ENCODE measurements at places on chromosomes 13 and 19.

DNA sequence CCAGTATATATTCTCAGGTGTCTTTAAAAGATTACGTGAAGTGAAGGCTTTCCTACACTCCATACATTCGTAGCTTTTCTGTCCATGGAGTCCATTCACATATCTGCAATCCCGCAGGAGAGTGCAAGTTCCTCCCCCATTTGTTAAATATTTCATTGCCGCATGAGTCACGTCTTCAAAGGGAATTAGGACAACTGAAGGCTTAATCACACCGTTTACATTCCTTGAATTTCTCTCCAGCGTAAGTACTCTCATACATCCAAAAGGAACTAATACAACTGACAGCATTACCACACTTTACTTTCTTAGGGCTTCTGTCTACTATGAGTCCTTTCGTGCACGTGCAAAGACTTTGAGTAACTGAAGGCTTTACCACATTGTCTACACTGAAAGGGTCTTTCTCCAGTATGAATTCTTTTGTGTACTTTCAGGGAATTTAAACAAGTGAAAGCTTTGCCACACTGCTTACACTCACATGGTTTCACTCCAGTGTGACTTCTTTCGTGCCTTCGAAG lies 29.0 kb upstream of the ZNF564 start:
- no peak for DNase-seq

DNA sequence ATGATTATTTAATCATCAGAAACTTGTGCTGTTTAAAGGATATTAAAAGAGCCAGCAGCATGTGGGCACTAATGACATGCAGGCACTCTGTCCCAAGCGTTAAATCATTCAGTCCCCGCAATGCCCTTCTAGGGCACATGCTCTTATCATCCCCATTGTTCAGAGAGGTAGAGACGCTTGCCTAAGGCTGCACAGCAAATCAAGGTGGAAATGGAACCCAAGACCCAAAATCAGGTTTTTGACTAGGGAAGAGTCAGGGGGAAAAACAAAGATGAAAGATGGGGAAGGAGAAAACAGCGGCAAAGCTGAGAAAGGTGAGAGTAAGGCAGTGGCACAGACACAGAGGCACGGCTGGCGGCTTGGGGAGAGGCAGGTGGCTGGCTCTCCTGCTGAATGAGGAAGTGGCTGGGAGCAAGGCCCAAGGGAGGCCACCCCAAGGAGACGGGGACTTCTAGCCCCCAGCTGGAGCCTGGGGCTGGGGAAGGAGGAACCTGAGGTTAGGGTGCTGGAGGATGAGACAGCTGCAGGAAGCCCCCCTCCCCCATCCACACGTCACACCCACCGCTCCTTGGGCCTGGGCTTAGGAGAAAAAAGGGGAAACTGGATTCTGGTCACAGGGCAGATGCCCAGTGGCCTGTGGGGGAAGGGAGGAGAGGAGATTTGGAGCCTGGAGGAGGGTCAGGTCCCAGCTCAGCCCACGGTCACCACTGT lies 1.0 kb upstream of the TYROBP start:
- DNase-seq: no peak

GRCh38 chr19:750640-751423 lies at the start of gene MISP:
Gene MISP, plus strand, starts transcription at chr19:751112. Its CDS starts 5,835 bp downstream, at chr19:756947.
- no peak for DNase-seq

- DNase-seq: no peak
Observed at GRCh38 chr13:34300559-34300958, 482.6 kb downstream of the RFC3 start.

GRCh38 chr13:28585561-28585960 lies 73.4 kb upstream of the POMP start:
- DNase-seq: no peak

GRCh38 chr19:42422901-42423461 lies 4.2 kb downstream of the LIPE start:
- peak; percentile 73 for DNase-seq

DNA sequence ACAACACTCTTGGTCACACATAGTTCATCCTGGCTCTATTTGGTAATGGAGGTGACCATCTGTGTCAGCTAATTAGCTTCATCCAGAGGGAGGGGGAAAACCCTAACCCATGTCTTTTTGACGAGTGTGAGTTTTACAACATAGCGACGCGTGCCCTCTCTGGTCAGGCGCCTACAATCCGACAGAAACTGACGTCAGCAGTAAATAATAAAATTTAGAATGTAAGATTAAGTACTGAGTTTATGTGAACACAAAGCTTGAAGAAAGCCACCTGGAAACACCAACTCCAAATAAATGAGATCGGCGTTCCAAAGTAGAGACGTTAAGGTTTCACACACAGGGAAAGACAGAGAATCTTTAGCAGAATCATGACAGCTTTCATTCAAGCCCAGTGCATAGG lies 1.8 kb upstream of the ZNF83 start:
- DNase-seq: no peak

- DNase-seq: no peak
Observed at GRCh38 chr19:18392926-18393325, 4.5 kb downstream of the LRRC25 start.

GRCh38 chr19:55632463-55632834 lies 8.1 kb upstream of the ZNF784 start:
- peak; percentile 88 for DNase-seq

DNA sequence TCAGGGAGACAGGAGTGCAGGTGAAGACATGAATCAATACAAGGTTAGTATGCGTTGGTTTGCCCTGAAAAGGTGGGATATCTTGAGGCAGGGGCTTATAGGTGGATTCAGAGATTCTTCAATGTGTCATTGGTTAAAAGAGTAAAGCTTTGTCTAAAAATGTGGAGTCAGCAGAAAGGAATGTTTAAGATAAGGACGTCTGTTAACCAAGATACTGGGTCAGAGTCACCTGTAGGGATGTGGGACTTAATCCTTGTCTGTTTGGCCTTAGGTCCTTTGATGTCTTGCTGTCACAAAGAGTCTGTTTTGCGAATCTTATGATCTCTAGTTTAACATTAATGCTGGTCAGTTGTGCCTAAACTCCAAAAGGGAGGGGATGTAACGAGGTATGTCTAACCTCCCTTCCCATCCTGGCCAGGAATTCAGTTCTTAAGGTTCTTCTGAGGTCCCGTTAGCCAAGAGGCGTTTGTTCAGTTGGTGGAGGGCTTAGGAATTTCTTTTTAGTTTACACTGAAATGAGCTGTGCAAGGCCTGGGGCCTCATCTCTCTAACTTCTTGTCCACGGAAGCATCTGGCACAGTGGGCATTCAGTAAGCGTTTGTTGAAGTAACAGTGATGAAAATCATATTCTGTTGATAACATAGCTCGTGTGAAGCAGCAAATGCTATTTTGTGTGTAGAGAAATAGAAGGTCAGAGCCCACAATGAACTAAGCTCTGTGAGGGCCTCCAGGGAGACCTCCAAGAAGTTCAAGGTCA lies 96.2 kb upstream of the RNF113B start:
- DNase-seq: no peak

DNA sequence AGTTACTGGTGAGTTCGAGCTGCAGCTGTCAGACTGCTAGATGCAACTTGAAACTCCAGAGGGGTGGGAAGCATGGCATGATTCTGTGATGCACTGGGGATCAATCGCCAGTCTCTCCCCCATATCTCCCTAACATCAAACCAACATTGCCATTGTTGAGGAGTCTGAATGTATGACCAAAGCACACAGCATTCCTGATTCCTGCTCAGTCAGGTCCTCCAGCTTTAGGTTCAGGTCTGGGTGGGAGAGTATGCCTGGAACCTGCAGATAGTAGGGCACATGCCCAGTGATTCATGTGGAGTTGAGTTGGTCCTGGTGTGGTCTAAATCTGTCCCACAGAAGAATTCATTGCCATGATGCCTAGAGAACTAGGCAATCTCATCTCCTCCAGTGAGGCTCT lies 269.1 kb downstream of the GPC5 start:
- no peak for DNase-seq

DNA sequence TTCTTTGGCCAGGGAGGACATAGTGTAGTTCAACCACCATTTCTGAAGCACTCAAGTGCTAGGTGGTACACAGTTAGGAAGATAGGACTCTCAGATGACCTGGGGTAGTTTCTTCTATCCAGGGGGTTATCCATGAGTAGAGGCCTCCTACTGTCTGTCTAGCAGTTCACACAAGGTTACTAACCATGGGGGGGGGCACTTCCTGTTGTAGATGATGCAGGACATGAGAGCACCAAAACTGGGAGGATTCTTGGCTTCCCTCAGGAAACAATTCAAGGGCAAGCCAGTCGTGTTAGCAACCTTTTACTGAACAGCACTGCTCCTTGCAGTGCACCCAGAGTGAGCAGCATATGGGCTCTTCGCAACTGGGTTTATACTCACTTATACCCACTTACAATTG lies 8.9 kb upstream of the TPP2 start:
- DNase-seq: no peak

DNA sequence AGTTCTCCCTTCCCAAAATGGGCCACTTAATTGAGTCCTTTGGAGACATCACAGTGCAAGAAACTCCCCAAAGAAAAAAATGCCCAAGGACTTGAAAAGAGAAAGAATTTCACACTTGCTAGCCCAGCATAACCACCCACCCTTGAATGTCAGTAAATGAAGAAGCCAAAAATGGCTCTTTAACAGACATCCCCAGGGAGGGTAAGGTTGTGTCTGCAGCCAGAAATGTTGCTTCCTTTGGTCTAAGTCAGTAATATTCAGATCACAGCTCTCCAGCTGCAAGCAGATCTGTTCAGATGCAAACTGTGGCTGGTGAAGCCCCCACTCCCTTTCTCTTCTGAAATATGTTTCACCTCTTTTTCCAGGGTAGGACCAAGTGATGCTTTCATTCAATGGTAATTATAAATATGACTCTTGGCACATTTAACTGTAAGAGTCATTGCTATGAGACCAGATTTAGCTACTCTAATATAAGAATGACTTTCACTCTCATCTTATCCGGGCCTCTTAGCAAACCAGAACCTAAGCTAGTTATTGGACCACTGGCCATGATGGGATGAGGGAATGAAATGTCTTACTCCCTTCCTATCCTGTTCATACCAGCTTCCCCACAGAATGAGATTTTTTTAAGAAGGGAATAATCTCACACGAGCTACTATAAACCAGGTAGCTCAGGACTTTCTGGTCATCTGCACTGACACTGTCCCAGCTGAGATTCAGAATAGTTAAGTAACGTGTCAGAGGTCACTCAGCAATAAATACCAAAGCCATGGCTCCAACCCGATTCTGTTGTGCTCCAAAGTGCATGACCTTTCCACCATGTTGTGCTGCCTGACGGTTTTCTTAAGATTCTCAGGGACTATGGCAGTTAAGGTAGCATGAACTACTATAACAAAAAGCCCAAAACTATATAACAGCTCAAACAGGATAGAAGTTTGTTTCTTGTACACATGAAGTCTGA lies 234.1 kb downstream of the FOXO1 start:
- no peak for DNase-seq

- no peak for DNase-seq
Observed at GRCh38 chr13:86932776-86933334, 738.3 kb upstream of the SLITRK5 start.

DNA sequence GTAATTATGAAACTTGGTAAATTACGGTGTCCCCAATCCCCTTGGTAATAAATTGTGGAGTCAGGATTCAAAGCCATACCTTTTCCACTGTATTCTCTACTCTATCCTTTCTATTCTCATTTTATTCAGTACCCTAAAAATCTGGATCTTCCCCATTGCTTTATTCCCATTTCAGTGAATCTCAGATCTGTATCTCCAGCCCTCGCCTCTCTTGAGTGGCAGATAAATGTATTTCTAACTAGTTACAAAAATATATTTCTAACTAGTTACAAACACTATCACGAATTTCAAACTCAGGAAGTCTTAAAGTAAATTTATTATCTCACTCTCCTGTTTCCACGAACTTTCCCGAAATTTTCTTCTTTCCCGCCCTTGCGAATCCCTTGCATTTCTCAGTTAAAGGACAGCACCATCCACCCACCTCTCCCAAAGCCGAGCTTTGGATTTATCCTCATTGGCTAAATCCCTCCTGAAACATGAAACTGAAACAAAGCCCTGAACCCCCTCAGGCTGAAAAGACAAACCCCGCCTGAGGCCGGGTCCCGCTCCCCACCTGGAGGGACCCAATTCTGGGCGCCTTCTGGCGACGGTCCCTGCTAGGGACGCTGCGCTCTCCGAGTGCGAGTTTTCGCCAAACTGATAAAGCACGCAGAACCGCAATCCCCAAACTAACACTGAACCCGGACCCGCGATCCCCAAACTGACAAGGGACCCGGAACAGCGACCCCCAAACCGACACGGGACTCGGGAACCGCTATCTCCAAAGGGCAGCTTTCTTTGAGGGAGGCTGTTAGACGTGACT lies 164.3 kb upstream of the PABPC3 start:
- DNase-seq: no peak

DNA sequence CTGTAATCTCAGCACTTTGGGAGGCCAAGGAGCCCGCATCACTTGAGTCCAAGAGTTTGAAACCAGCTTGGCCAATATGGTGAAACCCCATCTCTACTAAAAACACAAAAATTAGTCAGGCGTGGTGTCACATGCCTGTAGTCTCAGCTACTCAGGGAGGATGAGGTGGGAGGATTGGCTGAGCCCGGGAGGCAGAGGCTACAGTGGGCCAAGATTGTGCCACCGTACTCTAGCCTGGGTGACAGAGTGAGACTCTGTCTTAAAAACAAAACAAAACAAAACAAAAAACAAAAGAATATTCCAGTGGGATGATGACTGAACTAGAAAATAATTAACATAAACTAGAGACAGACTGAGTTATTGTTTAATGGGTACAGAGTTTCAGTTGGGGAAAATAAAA lies 81.7 kb upstream of the ABCC4 start:
- DNase-seq: no peak

- no peak for DNase-seq
Observed at GRCh38 chr13:102900193-102900608, 54.4 kb downstream of the ERCC5 start.

- DNase-seq: no peak
Observed at GRCh38 chr13:79447141-79447540, 33.8 kb upstream of the NDFIP2 start.

- DNase-seq: no peak
Observed at GRCh38 chr13:29857085-29857484, 6.7 kb upstream of the UBL3 start.

DNA sequence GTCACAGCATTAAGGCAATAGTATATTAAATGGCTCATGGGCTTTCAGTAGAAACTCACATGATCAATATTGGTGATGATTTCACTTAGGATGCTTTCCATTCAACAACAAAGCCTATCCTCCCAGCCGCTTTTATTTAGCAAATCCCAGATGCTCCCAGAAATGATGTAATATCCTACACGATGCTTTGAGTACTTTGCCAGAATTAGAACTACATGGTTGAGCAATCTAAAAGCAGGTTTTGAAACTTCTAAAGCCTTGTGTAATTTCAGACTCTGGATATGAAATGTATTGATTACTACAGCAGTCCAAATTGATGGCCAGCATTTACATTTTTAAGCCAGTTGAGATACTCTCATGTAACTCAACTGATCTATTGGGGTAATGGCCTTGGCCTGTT lies 13.6 kb downstream of the DLEU7 start:
- DNase-seq: no peak

- no peak for DNase-seq
Observed at GRCh38 chr13:112254900-112255299, 121.3 kb upstream of the SPACA7 start.

DNA sequence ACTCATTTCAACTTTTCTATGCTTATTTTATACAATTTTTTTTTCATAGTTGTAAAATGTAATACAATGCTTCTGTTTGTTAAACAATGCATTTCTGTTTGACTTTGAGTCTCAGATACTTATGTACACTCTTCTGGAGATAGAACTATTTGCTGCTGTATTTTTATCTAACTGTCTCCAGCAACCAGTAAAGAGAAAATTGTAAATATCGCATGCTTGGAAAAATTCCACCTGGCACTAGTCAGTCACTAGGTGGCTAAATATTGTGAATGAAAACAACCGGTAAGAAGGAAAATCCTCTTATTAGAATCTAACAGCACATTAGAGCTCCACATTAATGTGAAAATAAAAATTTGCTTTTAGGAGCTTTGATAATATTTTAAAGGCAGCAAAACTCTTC lies 876.5 kb downstream of the PCDH9 start:
- DNase-seq: no peak
